Esophagus squamous epithelium (tissue), 5 donors: ENCODE measurements at places on chromosomes 3 and 15. TPM values are rescaled to one million over a fixed set of nuclear protein-coding genes. Genes with fewer than 3 reads are reported as not detected.

DNA sequence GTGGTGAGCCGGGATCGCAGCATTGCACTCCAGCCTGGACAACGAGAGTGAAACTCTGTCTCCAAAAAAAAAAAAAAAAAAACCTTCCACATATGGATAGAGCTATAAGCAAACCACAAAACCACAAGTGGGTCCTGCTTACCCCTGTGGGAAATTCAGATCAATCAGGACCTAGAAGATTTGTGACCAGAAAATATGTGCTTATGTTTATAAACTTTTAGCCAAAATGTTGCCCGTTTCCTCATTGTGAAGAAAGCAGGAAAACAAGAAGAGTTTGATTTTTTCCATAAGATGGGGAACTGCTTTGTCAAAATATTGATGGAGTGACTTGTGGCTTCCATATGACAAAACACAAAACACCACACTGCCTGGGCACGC lies 3.4 kb upstream of the SLC25A38 start:
- no peak for DNase-seq
- H3K36me3 ChIP-seq = no peaks in the 10 kb centered on the region
- H3K4me1 ChIP-seq = peaks cover 17% of the 10 kb centered on the region
- no peaks in the 10 kb centered on the region for H3K27me3 ChIP-seq

Gene CLEC3B
- 4.3 TPM for total RNA-seq

DNA sequence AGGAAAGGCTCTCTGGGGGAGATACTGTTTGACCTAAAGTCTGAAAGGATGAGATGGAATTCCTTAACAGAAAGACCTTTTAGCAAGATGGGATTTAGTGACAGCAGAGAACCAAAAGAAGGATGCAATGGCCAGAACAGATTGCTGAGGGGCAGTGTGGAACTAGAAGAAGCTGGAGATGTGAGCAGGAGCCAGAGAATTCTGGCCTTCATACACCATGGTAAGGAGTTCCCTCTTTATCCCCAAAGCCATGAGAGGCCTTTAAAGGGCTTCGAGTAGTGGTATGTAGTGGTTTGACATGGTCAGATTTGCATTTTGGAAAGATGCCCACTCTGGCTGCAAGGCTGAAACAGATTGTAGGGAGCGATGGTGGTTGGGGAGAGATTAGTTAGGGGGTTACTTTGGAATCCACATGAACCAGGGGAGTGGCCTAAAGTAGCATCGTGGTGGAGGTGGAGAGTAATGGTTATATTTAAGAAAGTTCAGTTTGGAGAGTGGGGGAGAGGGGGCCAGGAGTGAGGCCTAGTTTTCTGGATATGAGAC lies 34.0 kb upstream of the NPHP3 start:
- H3K36me3 ChIP-seq = no peaks in the 10 kb centered on the region
- no peak overlapping the region for H3K27ac ChIP-seq
- DNase-seq = no peak
- no peaks in the 10 kb centered on the region for H3K27me3 ChIP-seq
- H3K4me3 ChIP-seq = no peak overlapping the region
- no peaks in the 10 kb centered on the region for H3K4me1 ChIP-seq

GRCh38 chr3:58482917-58483636 lies 8.8 kb upstream of the KCTD6 start:
- no peak overlapping the region for H3K27ac ChIP-seq
- H3K27me3 ChIP-seq = no peaks in the 10 kb centered on the region
- no peak overlapping the region for H3K4me3 ChIP-seq
- H3K4me1 ChIP-seq = peaks cover 13% of the 10 kb centered on the region
- no peaks in the 10 kb centered on the region for H3K36me3 ChIP-seq

GRCh38 chr3:170999737-171000242 lies 26.7 kb downstream of the SLC2A2 start:
- H3K36me3 ChIP-seq = no peaks in the 10 kb centered on the region
- H3K27ac ChIP-seq = no peak overlapping the region
- H3K27me3 ChIP-seq = no peaks in the 10 kb centered on the region
- DNase-seq = no peak

Gene ISLR2
- total RNA-seq = not detected

Gene HRG
- total RNA-seq = not detected

Gene CCR1
- 1.3 TPM for total RNA-seq

- DNase-seq = no peak
- no peaks in the 10 kb centered on the region for H3K27me3 ChIP-seq
- no peak overlapping the region for H3K27ac ChIP-seq
- H3K4me3 ChIP-seq = no peak overlapping the region
- no peaks in the 10 kb centered on the region for H3K36me3 ChIP-seq
Observed at GRCh38 chr3:4416427-4416945, 50.6 kb downstream of the SUMF1 start.

Gene HCLS1
- 25.8 TPM for total RNA-seq

DNA sequence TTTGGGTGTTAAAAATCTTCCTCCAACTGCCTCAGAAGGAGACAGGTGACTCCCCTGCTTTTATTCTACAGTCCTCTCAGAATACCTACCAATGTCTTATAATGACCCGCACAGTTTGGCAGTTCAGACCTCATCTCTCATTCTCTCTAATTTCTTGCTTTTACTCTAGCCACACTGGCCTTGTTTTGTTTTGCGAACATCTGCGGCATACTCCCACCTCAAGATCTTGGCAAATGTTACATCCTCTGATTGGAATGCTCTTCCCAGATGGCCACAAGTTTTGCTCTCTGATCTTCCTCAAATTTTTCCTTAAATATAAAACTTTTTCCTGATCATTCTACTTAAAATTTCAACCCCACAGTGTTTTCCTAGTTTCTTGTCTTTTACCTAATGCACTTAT lies 94.1 kb downstream of the PLSCR2 start:
- H3K4me1 ChIP-seq = no peaks in the 10 kb centered on the region
- H3K27ac ChIP-seq = no peak overlapping the region
- no peak overlapping the region for H3K4me3 ChIP-seq
- H3K36me3 ChIP-seq = no peaks in the 10 kb centered on the region

Gene SKOR1
- total RNA-seq = 0.18 TPM

Gene FEZF2
- total RNA-seq = not detected

Gene TMEM40
- total RNA-seq = 79.1 TPM

GRCh38 chr3:157204431-157204830 lies 44.5 kb upstream of the CCNL1 start:
- no peak overlapping the region for H3K4me3 ChIP-seq
- H3K27ac ChIP-seq = no peak overlapping the region
- H3K36me3 ChIP-seq = no peaks in the 10 kb centered on the region
- DNase-seq = no peak

DNA sequence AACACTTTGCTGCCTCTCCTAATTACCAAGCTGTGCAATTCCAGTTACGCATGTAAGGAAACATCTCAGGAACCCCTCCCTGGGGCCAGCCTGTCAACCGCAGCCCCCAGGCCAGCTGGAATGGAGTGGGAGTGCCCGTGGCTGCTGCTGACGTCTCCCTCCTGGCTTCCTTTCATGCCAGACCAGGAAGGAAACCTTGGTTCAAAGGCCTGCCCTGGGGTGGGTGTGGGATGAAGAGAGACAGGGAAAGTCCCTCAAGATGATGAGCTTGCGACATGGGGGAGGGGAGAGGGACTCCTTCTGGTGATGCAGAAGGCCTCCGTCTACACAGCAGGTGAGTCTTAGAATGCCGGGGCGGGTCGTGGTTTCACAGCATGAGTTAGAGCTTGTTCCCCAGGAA lies 11.4 kb upstream of the CYP11A1 start:
- no peak for DNase-seq
- H3K4me1 ChIP-seq = peaks cover 12% of the 10 kb centered on the region
- H3K27me3 ChIP-seq = peaks cover 15% of the 10 kb centered on the region
- H3K4me3 ChIP-seq = no peak overlapping the region
- H3K27ac ChIP-seq = no peak overlapping the region

- H3K27ac ChIP-seq = no peak overlapping the region
- DNase-seq = no peak
- H3K27me3 ChIP-seq = no peaks in the 10 kb centered on the region
- no peaks in the 10 kb centered on the region for H3K36me3 ChIP-seq
Observed at GRCh38 chr15:87910301-87910700, 346.2 kb downstream of the NTRK3 start.

Gene TGM4
- total RNA-seq = not detected

Gene CDHR4
- not detected for total RNA-seq

DNA sequence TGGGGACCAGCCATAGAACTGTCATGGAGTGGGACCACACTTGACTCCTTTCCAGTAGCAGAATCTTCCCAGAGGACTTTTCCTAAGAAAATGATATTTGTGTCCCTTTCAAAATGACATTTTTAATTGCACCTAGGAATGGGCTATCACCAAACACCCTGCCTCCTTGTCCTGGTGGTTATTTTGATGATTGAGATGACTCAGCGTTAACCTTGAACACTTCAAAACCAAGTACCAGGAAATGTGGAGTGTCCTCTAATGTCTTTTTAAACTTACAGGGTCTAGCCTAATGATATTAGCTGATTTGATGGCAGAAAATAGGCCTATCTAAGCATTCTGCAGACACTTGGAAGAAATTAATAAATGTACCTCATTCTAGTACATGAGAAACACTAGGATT lies 90.7 kb downstream of the HHLA2 start:
- no peaks in the 10 kb centered on the region for H3K4me1 ChIP-seq
- DNase-seq = no peak

DNA sequence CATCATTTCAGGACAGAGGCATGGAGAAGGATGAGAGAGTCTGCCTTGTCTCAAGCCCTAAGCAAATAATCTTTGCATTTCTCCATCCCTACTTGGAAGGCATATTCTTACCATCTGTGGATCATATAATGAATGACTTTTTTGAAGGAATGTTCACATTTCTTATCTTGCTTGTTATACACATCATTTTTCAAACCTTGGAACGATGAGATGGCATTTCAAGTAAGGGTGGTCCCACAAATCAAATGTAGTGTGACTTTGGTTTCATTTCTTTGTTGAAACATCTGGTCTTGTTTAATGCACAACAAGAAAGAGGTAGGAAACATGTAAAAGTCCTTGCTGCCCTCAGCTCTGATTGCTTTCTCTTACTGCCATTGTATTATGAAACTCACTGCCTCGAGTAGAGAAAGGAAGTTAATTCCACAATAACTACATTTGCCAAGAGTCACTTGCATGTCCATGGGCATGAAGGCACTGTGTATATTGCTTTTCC lies 32.1 kb downstream of the RBMS3 start:
- no peak overlapping the region for H3K4me3 ChIP-seq
- no peaks in the 10 kb centered on the region for H3K27me3 ChIP-seq
- no peak for DNase-seq
- no peaks in the 10 kb centered on the region for H3K36me3 ChIP-seq

Gene IQGAP1
- total RNA-seq = 285 TPM

Gene LRTM1
- not detected for total RNA-seq

- no peaks in the 10 kb centered on the region for H3K4me1 ChIP-seq
- no peak overlapping the region for H3K4me3 ChIP-seq
- no peak overlapping the region for H3K27ac ChIP-seq
- no peaks in the 10 kb centered on the region for H3K36me3 ChIP-seq
Observed at GRCh38 chr3:139309061-139309591, 34.7 kb upstream of the MRPS22 start.

GRCh38 chr3:46736006-46736872 lies 18.6 kb upstream of the PRSS50 start:
- H3K27ac ChIP-seq = no peak overlapping the region
- no peak overlapping the region for H3K4me3 ChIP-seq
- no peak for DNase-seq
- no peaks in the 10 kb centered on the region for H3K36me3 ChIP-seq
- H3K27me3 ChIP-seq = no peaks in the 10 kb centered on the region

GRCh38 chr3:59423707-59424106 lies 373.9 kb upstream of the CFAP20DC start:
- H3K4me1 ChIP-seq = no peaks in the 10 kb centered on the region
- no peak for DNase-seq
- no peak overlapping the region for H3K27ac ChIP-seq
- no peaks in the 10 kb centered on the region for H3K36me3 ChIP-seq
- no peak overlapping the region for H3K4me3 ChIP-seq

GRCh38 chr3:26106228-26106627 lies 316.3 kb downstream of the OXSM start:
- no peak for DNase-seq
- H3K27me3 ChIP-seq = no peaks in the 10 kb centered on the region
- no peaks in the 10 kb centered on the region for H3K36me3 ChIP-seq
- peak overlapping the region; percentile 22 for H3K27ac ChIP-seq
- H3K4me3 ChIP-seq = no peak overlapping the region

GRCh38 chr3:63585927-63586326 lies 66.5 kb upstream of the SNTN start:
- DNase-seq = no peak
- H3K27me3 ChIP-seq = no peaks in the 10 kb centered on the region
- no peak overlapping the region for H3K27ac ChIP-seq
- H3K4me3 ChIP-seq = no peak overlapping the region

Gene NPRL2
- total RNA-seq = 10.4 TPM

GRCh38 chr3:155230382-155230781 lies 63.1 kb downstream of the STRIT1 start:
- no peak for DNase-seq
- H3K27me3 ChIP-seq = no peaks in the 10 kb centered on the region
- H3K4me3 ChIP-seq = no peak overlapping the region
- H3K27ac ChIP-seq = no peak overlapping the region
- H3K4me1 ChIP-seq = peaks cover 10% of the 10 kb centered on the region

Gene TSC22D2
- 16.6 TPM for total RNA-seq

Gene CTXN2
- not detected for total RNA-seq

DNA sequence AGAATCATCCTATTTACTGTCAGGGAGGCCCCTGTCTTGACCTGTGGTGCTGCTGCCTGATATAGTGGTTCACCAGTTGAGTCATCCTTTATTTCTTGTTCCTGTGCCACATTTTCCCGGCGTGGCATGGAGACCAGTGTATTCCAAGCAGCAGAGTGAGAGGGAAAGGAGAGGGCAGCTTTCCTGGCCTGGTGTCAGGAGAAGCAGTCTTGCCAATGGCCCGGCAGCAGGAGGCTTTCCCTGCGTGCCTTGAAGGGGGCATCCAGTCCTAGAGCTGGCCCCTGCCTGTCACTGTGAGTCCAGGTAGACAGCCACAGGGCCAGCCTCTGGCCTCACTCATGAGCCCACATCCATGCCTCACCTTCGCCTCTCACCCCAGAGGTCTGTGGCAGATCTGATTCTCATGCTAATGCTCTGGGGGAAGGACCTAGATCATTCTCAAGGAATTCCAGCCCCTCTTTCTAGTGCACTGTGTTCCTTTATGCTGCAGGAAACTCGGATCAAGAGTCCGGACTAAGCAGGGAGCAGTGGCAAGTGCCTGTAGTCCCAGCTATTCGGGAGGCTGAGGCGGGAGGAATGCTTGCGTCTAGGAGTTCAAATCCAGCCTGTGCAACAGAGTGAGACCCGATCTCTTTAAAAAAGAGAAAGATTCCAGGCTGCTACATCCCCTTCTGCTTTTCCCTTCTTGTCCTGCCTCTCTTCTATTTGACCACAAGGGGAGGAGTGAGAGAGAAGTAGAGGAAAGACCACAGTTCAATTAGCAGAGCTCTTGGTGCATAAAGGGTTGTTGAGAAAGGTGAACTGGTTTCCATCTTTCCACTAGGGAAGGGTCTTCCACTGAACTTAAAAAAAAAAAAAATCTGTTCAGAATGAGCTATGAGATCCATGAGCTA lies 66.8 kb upstream of the HACD2 start:
- H3K27ac ChIP-seq = no peak overlapping the region
- no peak for DNase-seq
- H3K36me3 ChIP-seq = no peaks in the 10 kb centered on the region
- no peaks in the 10 kb centered on the region for H3K27me3 ChIP-seq
- peaks cover 16% of the 10 kb centered on the region for H3K4me1 ChIP-seq
- H3K4me3 ChIP-seq = no peak overlapping the region
